CD4-positive, alpha-beta T cell treated with Interleukin-21 for 1 hour (primary cell): ENCODE measurements at places on chromosomes 1 and 21.

DNA sequence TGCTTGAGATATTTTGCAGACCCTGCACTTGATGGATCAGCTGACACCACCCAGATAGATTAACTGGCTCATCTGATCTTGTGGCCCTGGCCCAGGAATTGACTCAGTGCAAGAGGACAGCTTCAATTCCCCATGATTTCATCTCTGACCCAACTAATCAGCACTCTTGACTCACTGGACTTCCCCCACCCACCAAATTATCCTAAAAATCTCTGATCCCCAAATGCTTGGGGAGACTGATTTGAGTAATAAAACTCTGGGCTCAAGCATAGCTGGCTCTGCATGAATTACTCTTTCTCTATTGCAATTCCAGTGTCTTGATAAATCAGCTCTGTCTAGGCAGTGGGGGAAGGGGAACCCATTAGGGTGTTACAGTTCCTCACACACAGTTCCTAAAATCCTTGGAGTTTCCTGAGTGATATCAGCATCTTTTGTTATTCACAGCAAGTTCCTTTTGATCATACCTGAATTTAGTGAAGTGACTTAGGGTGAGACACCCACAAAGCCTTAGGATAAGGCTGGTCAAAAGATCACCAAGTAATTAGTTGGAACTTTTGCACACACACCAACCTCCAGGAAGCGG lies 104.2 kb downstream of the COP1 start:
- no peak for DNase-seq

GRCh38 chr1:150912623-150913022 lies 13.5 kb upstream of the SETDB1 start:
- no peak for DNase-seq

DNA sequence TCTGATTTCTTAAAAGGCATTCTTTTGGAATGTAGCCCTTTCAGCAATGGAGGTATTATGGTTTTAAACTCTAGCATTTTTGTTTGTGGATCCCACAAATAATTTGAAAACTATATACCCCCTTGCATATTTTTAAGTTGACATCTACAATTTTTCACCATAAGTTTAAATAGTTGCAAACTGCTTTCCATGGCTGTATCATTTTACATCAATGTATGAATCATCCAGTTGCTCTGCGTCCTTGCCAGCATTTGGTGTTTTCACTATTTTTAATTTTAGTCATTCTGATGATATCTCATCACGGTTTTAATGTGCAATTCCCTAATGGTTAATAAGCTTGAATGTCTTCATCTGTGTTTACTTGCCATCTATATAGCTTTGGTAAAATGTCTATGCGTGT lies 20.7 kb downstream of the DIPK1A start:
- no peak for DNase-seq

GRCh38 chr21:27104846-27105431 lies 138.1 kb upstream of the ADAMTS5 start:
- no peak for DNase-seq
